ENCODE measurements at places on chromosomes 1 and 21.
A peak's percentile ranks its signal among the peaks of the same experiment; 100 is the strongest.

DNA sequence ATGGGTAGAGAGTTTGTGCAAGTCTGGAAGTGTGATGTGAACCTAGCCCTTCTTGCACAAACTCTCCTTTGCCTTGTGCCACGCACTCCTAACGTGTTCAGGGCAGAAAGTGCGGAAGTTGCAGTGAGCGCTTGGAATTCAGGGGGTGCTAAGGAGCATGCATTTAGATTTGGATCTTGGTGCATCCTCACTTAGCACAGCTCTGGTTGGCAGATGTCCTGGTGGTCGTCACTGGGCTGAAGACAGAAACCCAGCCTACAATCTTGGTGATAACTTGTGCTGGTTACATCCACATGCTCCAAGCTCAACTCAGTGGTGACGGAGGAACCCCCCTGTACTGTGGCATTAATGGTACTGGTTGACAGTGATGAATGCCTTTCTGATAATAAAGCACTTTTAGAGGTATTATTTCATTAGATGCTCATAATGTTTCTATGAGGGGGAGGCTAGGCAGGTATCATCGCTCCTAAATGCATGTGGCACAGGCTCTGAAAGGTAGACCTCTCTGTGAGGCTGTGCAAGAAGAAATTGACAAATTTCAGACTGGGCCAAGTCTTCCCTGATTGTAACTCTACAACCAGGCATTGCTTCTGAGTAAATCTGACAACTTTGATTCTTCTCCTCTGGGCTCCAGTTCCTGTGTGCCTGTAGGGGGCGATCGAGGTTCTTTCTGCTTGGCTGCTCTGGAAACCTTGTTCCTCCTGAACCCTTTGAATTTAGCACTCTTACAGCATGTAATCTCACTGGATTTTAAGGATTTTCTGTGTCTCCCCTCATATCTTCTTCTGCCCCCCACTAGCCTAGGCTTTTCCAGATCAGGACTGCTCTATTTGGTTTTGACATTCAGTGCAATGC lies 40.6 kb downstream of the MAPKAPK2 start:
- DNase-seq: peak; percentile 76

DNA sequence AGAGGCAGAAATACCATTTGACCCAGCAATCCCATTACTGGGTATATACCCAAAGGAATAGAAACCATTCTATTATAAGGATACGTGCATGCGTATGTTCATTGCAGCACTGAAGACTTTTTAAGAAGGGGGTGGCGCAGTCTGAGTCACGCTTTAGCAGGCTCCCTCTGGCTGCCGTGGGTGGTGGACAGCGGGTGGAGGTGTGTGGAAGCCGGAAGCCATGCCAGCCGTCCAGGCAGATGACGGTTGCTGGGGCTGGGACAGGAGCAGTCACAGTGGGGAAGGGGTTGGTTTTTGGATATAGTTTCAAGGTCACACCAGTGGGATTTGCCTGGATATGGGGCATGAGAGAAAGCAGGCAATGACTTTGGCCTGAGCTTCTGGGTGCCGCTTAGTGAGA lies 270.5 kb downstream of the GRIK3 start:
- DNase-seq: no peak

DNA sequence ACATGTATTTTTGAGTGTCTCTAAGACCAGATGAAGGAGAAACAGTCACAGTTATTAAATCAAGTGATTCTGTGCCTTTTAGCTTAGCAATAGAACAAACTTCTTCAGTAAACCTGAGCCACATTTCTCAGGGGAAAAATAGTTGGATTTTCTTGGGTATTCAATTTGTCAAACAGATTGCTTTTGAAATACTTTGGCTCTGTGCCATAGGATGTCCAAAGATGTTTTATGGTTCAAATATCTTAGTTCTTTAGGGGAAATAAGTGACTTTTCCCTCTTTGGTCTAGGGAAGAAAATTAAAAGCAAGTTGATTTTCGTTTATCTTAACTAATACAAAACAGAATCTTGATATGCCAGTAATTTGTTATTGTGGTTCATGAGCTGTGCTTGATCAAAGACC lies 125.9 kb downstream of the ATP5PO start:
- DNase-seq: no peak

GRCh38 chr1:109263597-109264378 lies 14.4 kb downstream of the CELSR2 start:
- DNase-seq: peak; percentile 79

DNA sequence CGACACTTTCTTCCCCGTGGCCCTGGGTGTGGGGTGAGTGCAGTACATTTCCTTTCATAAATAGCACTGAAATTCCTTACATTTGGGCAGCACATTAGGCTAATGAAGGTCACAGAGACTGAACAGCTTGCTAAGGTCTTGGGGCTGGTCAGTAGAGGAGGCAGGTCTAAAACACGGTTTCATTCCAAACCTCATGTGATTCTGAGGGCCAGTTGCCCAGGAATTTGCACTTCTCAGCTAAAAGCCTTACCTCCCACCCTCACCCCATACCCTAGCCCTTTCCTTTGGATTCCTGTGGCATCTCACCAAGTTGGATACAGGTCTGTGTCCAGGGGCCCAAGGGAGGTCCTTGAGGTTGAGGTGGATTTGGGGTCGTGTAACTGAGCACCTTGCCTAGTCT lies 147.8 kb upstream of the CD34 start:
- no peak for DNase-seq

DNA sequence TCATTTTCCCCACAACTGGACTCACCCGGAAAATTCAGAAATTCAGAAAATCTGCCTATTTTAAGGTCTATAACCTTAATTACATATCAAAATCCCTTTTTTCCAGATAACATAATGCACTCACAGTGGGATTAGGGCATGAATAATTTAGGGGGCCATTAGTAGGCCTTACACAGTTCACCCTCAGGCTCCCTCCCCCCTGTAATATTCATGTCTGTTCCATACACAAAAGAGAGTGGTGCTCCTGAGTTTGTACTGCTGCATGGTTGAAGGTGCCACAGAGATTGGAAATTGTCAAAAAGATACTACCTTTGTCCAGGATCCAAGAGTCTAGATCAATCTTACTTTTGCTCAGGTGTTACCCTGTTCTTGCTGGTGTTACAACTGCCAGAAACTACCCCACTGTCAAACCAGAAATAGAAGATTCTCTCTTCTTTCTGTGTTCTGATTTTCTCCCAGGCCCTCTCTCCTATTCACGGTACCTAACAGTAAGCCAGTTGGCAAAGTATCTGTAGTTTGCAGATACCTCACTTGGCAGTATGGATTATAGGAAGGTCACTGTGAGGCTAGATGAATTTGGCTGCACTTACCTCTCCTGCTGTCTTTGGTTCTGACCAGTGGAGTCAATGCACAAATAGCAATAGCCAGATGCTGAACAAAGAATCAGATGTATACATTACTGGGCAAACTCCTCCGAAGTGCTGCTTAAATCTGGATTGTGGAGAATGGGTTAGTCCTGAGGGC lies 53.2 kb downstream of the C1orf198 start:
- no peak for DNase-seq

DNA sequence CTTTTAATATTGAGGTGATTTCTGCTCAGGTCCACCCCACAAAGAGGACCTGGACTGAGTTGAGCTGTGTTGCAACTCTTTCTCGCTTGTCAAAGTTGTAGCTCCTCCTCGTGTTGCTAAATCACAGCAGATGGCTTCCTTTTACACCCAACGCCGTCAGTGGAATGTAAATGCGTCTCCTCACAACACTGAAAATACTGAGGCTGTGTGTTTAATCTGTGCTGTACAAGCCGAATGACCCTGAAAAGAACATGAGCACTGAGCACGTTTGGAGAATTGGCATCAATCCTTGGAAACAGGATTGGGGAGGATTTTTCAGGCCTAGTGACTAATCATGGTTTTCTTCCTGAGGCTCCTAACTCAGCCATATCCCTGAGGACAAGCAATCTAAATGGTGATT lies 196.0 kb downstream of the CRB1 start:
- DNase-seq: peak; percentile 24

- DNase-seq: no peak
Measured at GRCh38 chr1:84855168-84855567, 37.8 kb downstream of the LPAR3 start.

- DNase-seq: no peak
Measured at GRCh38 chr1:152186556-152187285, 27.7 kb upstream of the RPTN start.

- no peak for DNase-seq
Measured at GRCh38 chr1:235112297-235113182, 16.1 kb downstream of the TOMM20 start.

GRCh38 chr1:50502147-50502546 lies 78.9 kb upstream of the DMRTA2 start:
- DNase-seq: no peak

DNA sequence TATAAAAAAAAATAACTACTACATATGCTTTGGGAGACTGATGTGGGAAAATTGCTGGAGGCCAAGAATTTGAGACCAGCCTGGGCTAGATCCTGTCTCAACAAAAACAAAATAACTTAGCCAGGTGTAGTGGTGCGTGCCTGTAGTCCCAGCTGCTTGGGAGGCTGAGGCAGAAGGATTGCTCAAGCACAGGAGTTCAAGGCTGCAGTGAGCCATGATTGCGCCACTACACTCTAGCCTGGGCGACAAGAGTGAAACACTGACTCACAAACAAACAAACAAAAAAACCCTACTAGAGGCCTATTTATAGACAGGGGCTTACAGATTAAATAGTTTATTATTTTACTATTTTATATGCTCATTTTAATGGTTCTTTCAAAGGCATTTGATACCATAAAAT lies 80.0 kb downstream of the LHX4 start:
- DNase-seq: no peak

DNA sequence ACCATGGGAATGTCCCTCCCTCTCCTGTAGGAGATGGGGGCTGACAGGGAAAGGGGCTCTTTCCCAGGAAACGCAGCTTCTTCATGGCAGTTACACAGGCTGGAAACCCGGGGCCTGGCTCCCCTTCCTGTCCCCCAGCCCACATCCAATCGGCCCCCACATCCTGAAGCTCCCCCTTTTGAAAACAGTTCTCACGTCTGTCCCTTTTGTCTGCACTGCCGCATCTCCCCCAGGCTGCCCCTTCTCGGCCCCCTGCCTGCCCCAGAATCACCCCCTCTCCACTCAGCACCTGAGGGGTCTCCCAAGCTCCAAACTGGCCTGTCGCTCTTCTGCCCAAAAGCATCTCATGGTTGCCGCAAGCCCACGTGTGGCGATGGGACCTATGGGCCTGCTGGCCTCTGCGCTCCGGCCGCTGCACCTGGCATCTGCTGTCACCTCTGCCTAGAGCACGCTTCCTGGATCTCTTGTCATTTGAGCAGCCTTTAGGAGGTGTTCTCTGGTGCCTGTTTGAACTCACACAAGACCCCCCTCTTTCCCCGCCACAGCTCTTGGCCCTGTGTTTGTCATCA lies 867 bp downstream of the SLC1A7 start:
- no peak for DNase-seq

DNA sequence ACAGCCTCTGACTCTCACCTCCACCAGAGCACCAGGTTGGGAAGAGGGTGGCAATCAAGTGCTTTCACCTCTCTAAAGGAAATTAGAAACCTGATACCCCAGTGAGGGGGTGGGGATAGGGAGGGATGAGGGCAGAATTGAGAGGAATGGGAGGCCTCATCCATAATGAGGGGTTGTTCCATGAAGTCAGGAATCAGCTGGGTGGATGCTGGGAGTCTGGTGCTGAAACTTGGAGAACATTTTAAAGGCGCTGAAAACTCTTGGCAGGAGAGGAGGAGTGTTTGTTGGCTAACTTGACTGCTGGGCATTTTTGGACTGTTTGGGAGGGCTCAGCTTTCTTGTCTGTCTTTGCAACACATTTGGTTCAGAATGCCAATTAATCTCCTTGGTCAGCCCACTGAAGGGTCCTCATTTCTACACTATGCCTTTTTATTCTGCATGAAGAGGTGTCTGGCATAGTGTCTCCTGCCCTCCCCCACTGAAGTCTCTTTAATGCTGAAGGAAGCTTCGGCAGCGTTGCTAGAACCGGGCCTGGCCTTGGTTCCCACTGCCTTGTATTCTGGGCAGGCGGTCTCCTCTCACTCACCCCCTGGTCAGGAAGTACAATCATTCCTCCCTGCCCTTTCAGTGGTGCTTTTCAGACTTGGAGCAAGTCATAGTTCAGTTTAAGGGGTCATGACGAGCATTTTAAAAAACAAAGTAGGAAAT lies 2.2 kb downstream of the PHGDH start:
- DNase-seq: no peak

GRCh38 chr1:236602171-236602570 lies 2.1 kb downstream of the HEATR1 start:
- no peak for DNase-seq

DNA sequence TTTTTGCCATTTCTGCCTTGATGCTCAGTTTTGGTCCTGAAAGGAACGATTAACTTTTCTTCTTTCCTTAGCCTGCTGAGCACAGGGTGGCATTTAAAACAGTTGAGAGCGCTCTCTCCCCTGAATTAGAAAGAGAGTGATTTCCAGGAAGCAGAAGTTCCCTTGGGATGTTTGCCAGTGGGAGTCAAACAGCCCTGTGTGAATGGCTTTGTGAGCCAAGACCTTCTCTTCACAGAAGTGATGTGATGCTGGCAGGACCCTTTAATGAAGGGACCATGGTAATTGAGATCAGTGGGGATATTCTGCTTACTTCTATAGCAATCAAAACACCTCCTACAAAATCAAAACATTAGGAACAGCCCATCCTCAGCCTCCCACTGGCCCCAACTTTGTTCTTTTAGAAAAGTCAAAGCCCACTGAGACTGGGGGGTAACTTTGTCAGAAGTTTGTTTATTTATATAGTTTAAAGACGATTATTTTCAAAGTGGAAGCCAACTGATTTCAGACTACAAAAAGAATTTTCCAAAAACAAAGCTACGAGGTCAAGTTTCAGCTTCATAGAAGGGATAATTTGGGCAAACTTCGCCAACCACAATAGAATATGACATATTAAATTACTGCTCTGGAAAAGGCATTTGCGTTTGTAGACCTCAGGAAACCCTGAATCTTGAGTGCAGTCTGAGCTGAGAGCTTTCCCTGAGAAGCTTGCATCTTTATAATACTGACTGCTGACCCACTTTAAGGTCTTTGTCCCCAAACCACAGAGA lies 122.7 kb downstream of the GABPA start:
- no peak for DNase-seq

DNA sequence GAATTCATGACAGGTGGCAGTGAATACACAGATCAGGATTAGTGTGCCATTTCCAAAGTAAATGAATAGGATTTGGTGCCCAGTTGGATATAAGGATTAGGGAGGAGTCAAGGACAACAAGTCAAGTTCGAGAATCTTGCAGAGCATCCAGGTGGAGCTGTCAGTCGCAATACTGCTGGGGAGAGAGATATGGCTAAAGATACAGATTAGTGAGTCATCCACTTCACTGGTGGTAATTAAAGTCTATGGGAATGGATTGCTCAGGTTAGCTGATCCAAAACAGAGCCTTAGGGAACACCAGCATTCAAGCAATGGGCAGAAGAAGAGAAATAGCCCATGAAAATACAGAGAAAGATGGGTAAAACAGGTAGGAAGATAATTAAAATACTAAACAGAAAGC lies 26.8 kb downstream of the BCAS2 start:
- no peak for DNase-seq

DNA sequence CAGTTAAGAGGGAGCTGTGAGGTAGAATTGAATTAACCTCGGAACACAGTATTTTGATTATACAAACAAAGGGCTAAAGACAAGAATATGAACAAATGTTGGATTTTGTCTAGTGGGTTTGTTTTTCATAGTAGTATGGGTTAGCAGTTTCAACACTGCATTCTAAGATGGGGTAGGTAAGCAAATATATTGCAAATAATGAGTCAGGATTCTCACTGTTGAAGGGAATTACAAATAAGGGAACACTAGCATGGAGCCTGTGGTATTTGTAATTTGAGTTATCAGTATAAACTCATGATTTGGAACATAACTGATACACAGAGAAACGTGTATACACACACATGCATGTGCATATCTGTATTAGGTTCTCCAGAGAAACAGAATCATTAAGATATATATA lies 44.5 kb downstream of the CD55 start:
- DNase-seq: no peak
